ENCODE measurements at places on chromosomes 11 and 22.

GRCh38 chr22:44464000-44464399 is 34.0 kb downstream of the RTL6 start:
- DNase-seq, result no peak

- DNase-seq, result no peak
Observed at GRCh38 chr11:62393061-62393611, 25.7 kb upstream of the SCGB1A1 start.

GRCh38 chr11:63920126-63920938 is 3.4 kb upstream of the RCOR2 start:
- DNase-seq, result no peak

DNA sequence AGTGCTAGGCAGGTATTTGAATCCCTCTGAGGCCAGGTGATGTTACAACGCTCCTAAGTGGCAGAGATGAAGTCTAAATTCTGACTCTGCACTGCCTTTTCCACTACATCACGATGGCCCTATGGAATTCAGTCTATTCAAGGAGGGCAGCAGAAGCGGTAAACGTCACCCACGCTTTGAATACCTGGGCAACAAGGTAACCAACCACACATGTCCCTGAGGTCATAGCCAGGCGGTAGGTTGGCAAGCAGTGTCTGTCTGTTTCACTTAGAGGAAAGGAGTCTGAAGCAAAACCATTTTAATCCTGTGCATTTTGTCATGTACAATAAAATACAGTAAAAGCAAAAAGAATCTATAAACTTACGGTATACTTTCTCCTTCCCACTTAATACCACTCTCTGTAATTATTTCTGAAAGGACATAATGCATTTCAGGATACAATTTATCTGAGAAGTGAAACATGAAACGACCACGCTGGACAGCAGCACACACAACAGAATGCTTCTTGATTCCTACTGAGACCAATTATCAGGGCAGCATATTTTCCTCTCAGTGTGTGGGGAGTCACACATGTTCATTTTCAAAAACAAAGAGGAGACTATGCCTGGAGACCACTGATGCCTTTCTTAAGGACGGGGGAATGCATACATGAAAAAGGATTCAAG is 51.3 kb downstream of the PRDM10 start:
- no peak for DNase-seq

GRCh38 chr11:86888164-86889000 is 66.8 kb downstream of the FZD4 start:
- no peak for DNase-seq

DNA sequence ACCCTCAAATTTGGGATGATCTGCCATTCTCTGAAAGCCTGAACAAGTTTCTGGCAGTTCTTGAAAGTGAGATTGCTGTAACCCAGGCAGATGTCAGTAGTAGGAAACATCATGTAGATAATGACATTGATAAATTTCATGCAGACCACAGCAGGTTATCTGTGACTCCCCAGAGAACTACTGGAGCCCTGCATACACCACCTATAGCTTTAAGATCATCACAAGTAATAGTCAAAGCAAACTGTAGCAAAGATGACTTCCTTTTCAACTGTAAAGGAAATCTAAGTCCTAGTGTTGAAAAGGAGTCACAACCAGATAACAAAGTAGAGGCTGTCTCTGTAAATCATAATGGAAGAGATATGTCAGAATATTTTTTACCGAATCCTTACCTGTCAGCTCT is 31.0 kb downstream of the DDIAS start:
- no peak for DNase-seq
